ENCODE measurements at places on chromosomes 6 and 20.
A peak's percentile ranks its signal among the peaks of the same experiment; 100 is the strongest.

DNA sequence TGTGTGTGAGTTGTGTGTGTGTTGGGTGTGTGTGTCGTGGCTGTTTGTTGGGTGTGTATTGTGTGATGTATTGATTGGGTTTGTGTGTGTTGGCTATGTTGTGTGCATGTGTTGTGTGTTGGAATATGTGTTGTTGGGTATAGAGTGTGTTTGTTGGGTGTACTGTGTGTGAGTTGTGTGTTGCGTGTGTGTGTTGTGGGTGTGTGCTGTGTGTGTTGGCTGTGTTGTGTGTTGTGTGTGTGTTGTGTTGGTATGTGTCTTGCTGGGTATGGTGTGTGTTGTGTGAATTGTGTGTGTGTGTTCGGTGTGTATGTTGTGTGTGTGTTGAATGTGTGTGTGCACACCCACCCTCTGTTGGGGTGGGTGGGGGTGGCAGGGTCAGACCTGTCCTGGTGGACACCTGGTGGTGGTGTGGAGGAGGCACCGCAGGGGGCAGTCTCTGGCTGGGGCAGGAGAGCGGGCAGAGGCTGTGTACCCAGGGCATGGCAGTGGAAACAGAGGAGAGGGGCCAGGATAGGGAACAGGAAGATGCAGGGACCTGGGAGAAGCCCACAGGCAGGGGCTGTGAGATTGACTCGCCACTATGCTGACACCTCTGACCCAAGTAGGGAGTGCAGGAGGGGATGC, 25.5 kb upstream of the PXDC1 start:
- no peak for DNase-seq

DNA sequence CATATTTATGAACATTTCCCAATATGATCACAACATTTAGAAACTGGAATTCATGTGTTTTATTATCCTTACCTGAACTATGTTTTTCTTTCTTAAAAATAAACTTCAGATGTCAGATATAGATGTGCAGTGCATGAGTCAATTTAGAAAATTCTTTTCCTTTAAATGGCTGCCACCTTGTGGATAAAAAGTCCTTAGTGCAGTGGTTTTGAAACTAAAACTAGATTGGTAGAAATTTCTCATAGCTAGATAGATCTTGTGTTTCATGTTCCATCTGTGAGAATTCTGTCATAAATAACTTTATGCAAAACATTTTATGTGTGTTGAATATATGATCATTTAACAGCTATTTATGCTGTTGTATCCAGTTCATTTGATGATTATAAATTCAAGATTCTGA, 134.9 kb downstream of the KLHL32 start:
- DNase-seq = peak; percentile 29

GRCh38 chr6:148852688-148853087, 105.9 kb downstream of the UST start:
- no peak for DNase-seq

GRCh38 chr20:52578559-52578958, 387.0 kb upstream of the ZFP64 start:
- DNase-seq = no peak

- no peak for DNase-seq
Measured at GRCh38 chr6:37173493-37174195, 3.7 kb downstream of the PIM1 start.

GRCh38 chr6:44789806-44790205, 402.3 kb downstream of the CDC5L start:
- no peak for DNase-seq

DNA sequence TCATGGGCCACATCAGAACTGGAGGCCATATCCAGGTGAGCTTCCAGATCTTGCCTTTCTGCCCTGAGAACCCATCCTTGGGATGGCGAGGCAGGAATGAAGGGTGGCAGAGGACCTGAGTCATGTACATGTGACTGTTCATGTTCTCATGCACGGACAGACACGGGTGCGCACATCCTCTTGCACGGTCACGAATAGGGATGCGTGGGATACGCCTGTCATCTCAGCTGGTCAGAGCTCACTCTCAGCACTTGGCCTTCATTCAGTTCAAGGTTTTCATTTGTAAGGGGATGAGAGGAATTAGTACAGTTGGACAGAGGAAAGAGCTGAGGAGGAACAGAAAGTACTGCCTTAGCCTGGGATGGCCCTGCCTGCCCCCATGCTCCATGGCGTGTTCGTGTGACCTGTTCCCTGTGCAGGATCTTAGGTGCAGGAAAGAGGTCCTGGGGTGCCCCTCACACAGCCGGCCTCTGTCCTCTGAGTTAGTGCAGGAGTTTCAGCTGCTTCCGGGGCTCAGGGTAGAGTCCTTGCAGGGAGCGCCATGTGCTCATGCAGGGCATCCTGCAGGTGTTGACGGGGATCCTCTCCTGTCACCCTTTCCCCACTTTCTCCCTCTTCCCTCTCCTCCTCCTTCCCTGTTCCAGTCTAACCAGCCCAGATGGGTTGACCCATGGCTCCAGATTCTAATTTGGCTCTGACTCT, 173.4 kb downstream of the DTNBP1 start:
- DNase-seq = no peak

GRCh38 chr6:105872249-105872648, 213.9 kb upstream of the PRDM1 start:
- DNase-seq = no peak

GRCh38 chr20:31968291-31969126, 558 bp downstream of the XKR7 start:
- DNase-seq = peak; percentile 76

DNA sequence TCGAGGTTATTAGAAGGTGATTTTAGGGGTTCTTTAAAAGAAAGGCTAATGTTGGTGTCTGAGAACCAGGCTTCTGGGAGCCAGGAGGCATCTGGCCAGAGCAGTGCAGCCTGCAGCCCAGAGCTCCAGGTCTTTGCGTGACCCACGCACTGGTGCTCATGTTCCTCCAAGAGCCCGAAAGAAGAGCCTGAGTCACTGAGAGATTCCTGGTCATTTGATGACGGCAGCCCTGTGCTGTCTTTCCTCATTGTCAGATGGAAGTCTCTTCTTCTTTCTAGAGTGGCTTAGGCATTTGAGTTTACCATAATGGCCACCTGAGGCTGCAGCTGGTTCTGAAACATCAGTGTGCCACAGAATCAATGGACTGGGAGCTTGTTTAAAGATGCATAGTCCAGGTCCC, 46.4 kb downstream of the CD109 start:
- DNase-seq = no peak

- no peak for DNase-seq
Measured at GRCh38 chr6:169170583-169170955, 83.1 kb downstream of the THBS2 start.

DNA sequence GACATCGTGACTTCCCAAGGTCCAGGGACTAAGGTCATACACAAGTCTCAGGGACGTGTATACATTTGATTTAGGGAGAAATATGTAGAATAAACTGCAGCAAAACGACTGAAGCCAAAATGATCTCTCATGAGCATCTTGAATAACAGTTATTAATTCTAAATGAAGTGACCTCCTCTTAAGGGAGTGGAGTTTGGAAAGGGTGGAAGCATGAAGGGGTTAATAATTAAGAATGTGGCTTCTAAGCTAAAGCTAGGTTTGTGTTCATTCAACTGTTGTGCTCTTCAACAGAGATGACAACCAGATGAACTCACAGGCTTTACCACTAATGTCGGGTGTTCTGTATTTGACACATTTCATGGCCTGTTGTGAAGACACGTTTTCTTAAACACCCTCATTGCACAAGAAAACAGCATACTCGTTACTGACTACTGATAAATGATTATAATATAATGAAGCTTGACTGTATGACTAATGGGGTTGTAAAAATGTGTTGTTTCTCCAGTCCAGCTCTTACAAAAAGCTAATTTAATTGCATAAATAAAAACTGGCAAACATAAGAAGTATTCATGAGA, 1.5 kb downstream of the PPP1R14C start:
- DNase-seq = no peak

DNA sequence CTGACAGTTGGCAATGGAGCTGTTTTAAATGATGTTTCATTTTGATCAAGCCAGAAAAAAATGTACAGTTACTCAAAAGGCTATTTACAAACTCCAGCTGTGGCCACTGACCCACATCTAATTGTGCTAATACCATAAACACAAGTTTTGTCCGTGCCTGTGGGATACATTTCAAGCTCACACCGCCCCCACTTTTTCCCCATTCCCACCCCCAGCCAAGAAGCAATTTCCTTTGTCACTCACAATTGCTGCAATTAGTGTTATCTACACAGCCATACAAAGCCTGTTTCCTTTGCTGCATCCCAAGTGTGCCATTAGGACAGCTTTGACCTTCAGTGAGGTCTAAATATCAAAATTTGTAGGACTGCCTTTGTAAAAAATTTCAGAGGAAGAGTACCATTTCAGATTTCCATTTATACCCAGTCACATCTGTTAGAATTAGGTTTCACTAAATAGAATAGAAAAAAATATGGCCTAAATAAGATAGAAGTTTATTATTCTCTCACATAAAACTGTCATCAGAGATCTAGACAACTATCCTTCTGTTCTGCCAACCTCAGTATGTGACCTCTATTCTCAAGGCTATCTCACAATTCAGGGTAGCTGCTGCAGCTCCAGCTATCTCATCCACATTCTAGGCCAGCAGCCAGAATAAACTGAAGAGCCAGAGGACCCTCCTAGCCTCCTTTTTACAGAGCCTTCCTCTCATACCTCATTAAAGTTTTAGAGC, 202.6 kb downstream of the NFATC2 start:
- DNase-seq = no peak

- DNase-seq = no peak
Measured at GRCh38 chr6:24194978-24195700, 69.1 kb downstream of the NRSN1 start.

- DNase-seq = no peak
Measured at GRCh38 chr20:22690000-22690399, 105.6 kb upstream of the FOXA2 start.

DNA sequence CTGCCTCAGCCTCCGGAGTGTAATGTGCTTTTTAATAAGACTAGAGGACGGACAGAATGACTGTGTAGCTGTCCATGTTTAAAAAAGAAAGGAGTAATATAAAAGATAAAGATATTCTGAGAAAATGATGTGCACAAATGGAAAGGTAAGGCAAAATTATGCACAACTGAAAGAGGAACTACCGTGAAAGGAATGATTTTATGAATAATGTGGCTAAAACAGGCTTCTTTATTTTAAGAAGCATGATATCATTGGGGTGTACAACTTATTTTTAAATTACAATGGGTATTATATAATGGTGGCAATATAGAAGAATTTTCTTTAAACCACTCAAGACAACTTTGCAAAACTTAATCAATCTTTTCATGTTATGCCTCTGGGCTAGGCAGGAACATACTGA, 78.1 kb downstream of the FIG4 start:
- no peak for DNase-seq

DNA sequence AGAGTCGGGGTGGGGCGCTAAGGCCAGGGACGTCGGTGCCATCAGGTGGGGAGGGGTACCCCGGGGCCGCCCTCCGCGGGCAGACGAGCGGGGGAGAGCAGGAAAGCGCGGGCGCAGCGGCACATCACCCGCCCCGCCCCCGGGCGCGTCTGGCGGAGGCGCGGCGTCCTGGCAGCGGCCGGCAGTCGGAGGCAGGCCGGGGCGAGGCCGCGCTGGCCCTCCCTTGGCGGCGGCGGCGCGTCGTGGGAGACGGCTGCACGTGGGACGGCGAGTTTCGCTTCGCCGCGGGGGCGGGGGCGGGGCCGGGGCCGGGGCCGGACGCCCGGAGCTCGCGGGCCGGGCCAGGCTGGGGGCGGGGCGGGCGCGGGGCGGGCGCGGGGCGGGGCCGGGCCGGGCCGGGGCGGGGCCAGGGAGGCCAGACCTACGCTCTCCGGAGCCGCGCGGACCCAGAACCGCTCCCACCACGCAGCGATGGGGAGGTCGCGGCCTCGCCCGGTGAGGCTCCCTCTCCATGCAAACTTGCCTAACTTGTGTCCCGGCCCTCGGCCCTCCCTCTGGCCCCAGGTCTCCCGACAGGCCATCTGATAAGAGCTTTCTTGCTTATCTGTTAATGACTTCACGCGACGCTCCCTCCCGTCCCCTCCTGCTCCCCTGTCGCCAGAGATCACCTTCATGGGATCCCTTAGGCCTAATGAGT, 12.5 kb downstream of the ITPR3 start:
- peak; percentile 46 for DNase-seq

- DNase-seq = no peak
Measured at GRCh38 chr6:20119485-20119884, 92.8 kb downstream of the MBOAT1 start.

- DNase-seq = no peak
Measured at GRCh38 chr6:169167581-169168301, 85.9 kb downstream of the THBS2 start.

DNA sequence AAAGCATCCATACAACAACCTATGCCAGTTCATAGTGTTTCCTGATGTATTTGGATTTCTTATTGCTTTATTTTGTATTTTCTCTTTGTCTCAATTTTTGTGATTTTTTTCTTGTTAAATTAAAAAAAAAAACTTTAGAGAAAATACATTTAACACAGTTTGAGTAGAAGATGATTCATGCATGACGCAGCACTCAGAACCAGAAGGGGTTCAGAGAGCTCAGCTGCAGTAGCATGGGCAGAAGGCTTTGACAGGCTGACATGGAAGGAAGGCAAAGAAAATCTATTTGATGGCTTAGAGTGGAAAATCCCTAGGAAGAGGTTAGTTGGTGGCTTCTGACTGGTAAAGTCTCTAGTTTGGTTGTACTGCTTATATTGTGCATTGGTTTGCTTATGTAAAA, 207.2 kb upstream of the STXBP5 start:
- no peak for DNase-seq

- peak; percentile 63 for DNase-seq
Measured at GRCh38 chr6:44096612-44097011, 30.6 kb downstream of the MRPL14 start.

GRCh38 chr20:10603971-10604864, 69.6 kb downstream of the JAG1 start:
- no peak for DNase-seq

DNA sequence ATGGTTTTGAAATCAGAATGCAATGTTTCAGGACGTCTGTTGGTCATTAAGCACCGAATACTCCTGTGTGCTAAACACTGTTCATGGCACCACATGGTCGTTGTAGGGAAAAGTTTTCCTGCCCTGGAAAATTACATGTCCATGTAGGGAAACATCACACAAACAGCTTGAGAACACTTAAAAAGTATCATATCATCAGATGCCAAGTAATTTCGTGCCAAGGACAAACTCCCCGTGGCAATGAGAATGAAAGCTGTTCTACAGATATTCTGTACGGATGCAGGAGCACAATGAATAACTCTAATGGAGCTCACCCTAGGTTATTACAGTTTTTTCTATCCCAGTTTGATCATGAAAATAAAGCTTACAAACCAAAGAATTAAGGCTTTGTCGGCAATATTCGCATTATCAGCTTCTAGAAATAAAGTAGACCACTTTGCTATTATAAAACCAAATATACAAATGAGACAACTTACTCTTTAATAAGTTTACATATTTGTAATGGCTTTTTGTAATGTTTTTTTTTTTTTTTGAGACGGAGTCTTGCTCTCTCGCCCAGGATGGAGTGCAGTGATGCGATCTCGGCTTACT, 4.6 kb upstream of the DST start:
- DNase-seq = no peak
